Activated T-helper 1 cell treated with anti-CD3 and anti-CD28 coated beads, Interleukin-12 subunit alpha, Interleukin-12 subunit beta, Interleukin-2, Interleukin-4 antibody, amounts not matched to agents 30 ng/mL and 10 ng/mL and 1 ng/mL, durations not matched to agents 14 hours and 24 hours and 36 hours (primary cell): ENCODE measurements at places on chromosomes 13 and 19.

- DNase-seq = no peak
Observed at GRCh38 chr19:38190061-38190460, 34.0 kb downstream of the DPF1 start.

GRCh38 chr19:41945135-41945766 is 13.9 kb downstream of the RABAC1 start:
- DNase-seq = peak; percentile 70

- no peak for DNase-seq
Observed at GRCh38 chr13:49240017-49240416, 7.7 kb upstream of the CDADC1 start.

- no peak for DNase-seq
Observed at GRCh38 chr19:30884146-30884812, 465.0 kb downstream of the TSHZ3 start.

DNA sequence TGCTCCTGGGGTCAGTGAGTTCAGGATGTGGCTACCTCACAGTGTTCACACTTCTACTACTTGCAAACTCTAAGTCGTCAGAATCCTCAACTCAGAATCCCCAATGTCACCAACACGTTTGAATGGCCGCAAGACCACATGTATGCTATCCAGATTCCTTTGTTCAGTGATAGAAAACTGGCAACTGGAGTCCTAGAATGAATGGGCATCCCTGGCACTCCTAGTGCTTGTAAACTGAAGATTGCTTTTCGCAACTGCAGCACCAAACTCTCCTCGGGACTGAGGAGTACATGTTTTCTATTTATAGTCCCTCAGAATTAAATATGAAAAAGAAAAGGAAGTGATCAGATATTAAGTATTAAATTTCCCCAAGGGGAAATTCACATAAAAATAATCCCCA is 4.9 kb downstream of the SMAD9 start:
- no peak for DNase-seq

DNA sequence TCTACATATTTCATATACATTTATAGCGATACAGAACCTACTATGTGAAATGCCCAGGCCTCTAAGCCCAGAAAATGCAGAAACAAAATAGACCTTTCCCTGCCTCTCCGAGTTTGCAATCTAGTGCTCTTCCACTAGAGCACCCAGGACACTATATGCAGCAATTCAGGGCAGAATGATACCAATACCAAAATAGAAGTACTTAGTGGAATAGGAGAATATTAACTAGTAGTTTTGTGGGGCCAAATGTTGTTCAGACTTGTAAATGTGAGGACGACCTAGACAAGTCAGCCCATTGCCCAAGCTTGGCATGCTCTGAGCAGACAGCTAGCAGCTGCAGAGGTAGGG is 35.8 kb upstream of the FLT1 start:
- no peak for DNase-seq

- DNase-seq = no peak
Observed at GRCh38 chr19:19402656-19403372, 2.7 kb upstream of the GATAD2A start.

DNA sequence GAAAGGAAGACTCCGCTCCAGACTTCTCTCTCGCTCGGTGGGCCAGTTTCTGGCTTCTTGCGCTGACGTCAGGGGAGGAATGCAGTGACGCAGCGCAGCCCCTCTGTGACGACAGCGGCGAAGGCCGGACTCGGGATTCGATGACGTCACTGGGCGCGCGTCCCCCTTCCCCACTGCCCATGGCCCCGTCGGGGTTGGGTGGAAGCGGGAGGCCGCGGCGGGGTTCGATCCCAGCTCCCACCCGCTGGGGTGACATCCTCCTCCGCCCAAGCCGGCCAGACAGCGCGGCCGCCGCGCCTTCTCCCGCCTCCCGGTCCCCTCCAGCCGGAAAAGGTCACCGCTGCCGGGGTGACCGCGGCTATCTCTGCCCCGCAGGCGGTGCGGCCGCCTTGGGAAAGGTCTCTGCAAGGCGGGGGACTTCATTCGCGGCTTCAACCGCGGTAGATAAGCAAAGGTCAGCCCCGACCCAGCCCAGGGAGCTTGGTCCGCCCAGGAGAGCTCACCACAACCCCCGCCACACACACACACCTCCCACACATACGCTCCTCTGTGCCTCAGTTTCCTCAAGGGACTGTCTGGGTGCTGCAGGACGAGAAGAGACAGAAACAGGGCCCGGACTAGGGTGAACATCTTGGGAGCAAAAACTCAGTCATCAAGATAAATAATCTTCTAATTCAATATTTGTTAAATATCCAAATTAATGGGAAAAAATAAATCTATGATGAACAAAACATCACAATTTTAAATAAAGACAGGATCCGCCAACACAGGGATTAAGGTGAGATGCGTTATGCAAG is 844 bp upstream of the RFX1 start:
- no peak for DNase-seq
